B cell (primary cell): ENCODE measurements at places on chromosomes 2 and 18.

GRCh38 chr18:58997811-58998337, 133.2 kb downstream of the ZNF532 start:
- no peak for DNase-seq

GRCh38 chr2:109139002-109139401, 10.0 kb downstream of the SH3RF3 start:
- DNase-seq, result no peak

DNA sequence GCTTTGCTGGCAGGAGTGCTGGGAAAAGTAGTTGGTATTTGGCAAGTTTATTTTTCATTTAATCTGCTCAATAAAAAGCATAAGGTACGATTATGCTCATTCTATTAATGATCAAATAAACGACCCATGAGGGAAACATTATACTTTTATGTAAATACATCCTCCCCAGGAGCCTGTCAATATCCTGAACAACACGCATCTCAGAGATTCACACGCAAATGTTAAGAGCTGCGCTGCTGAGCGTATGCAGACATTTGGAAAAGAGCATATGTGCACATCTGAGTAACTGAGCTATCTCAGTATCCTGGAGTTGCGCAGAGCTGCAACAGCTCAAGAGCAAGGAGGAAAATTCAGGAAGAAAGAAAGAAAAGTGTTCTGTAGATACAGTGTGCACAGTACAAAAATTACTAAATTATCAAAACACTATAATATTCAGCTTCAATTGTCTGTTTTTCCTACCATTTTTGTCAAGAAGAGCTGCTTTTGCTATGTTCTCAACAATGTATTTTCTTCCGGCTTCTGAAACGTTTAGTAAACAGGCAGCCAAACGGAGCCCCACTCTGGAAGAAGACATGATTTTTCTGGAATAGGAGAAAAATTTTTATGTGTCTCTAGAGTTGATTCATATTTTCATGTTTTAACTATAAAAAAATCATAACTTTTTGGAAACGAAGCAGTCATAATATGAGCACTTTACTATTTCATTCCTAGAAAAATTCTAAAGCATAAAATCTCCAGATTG, 2.4 kb downstream of the FTCDNL1 start:
- no peak for DNase-seq

- DNase-seq, result no peak
These were observed 57.8 kb upstream of the TXNDC2 start for GRCh38 chr18:9827793-9828505.

DNA sequence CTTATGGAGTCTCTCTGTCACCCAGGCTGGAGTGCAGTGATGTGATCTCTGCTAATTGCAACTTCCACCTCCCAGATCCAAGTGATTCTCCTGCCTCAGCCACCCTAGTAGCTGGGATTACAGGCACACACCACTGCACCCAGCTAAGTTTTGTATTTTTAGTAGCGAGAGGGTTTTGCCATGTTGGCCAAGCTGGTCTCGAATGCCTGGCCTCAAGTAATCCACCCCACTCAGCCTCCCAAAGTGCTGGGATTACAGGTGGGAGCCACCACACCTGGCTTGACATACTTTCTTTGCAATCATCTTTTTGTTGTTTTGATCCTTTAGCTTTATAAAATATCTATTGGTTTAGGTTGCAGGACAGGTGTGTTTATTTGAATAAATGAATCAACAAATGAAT, 9.7 kb upstream of the KCNE4 start:
- DNase-seq, result no peak

- no peak for DNase-seq
These were observed 136.6 kb downstream of the RNF152 start for GRCh38 chr18:61756244-61756643.

- no peak for DNase-seq
These were observed 92.3 kb upstream of the GPR45 start for GRCh38 chr2:105149272-105149671.

- DNase-seq, result no peak
These were observed 107.1 kb downstream of the TWIST2 start for GRCh38 chr2:238954841-238955591.

DNA sequence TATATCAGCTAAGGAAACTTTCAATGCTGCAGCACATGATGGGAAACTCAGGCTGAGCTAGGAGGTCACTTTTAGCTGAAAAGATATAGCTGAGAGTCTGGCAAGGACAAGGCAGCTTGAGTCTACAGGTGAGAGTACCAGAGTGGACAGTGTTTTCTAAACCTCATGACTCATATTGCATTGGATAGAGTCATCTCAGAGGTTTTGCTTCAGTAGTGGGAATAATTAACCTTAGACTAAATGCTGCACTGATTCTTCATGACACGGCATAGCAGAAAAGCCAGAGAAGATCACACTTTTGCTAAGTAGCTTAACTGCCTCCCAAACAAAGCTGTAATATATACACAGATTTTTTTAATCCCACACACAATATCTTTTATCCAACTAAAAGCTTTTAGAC, 865.0 kb upstream of the CDH2 start:
- DNase-seq, result no peak

DNA sequence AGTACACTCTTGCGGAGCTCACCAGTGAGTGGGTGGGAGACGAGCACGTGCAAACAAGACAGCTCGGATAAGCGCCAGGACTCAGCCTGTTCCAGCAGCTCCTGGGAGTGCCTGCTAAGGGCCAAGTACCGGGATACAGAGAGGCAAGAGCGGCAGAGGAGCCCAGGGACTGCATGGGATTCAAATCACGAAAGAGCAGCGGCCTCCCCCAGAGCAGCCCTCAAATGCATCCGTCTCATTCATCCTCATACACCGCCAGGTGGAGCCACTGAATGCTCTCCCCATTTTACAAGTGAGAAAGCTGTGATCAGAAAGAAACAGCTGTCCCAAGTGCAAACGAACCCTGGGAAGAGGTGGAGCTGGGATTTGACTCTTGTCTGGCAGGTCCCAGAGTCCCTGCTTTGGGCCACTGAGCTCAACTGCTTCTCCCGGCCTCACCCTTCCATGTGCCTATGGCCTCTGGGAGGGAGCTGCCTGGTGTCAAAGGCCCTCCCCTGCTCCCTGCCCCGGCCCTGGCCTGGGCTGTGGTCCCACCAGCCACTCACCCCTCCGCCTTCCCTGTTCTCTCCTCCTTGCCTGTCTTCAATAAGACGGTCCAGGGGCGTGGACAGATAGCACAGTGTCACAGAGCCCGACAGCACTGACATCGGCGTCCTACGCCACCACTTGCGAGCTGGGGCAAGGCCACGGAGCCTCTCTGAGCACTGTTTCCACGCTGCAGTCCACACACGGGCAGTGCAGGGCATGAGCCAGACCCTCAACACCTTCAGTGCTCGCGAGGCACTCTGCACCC, 72.8 kb upstream of the TAF1B start:
- peak; percentile 48 for DNase-seq

GRCh38 chr2:12440731-12441130, 276.0 kb upstream of the TRIB2 start:
- no peak for DNase-seq

DNA sequence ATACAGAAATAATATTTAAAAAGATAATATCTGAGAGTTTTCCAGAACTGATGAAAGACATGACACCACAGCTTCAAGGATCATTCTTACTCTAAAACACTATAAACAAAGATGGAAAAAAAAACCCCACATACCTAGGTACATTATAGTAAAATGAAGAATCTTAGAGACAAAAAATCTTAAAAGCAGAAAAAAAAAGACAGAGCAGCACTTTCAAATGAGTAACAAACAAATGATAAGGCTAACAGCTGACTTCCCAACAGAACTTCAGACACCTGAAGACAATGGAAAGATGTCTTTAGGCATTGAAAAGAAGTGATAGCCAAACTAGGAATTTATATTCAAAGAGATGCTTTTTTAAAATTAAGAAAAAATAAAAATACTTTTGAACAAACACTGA, 21.2 kb upstream of the AFF3 start:
- DNase-seq, result no peak

DNA sequence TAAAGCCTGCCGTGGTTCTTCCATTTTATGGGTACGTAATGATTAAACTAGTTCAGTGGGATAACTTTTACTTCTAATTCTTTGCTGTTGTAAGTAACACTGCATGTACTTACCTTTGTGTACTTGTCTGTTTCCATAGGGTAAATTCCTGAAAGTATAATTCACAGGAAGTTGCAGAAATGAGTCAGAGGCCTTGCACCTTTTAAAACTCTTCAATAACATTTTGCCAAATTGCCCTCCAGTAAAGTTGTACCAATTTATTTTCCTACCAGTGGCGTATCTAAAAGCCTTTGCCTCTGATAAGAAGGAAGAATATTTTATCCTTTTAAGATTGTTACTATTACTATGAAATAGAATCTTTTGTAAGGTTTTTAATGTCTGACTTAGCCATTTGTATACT, 65.1 kb downstream of the CAB39 start:
- DNase-seq, result no peak

- DNase-seq, result no peak
These were observed 12.2 kb upstream of the ARL5A start for GRCh38 chr2:151840216-151841046.

DNA sequence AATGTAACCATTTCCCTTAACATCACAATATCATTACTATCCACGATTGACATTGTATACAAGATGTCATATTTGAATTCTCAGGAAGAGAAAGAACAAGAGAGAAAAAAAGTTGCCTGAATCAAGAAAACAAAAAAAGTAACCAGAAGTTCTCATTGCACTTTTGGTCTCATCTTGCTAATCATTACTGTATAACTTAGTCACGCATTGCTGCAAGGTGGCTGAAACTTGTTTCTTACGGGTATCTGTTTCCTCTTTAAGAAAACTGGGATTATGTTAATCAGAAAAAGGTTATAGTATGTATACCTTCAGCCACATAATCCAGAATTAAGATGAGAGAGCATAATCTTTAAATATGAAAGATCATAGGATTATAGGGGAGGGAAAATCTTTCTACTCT, 639.7 kb upstream of the SYT4 start:
- DNase-seq, result no peak

GRCh38 chr18:24270937-24271380, 126.7 kb downstream of the OSBPL1A start:
- DNase-seq, result no peak

- DNase-seq, result no peak
These were observed 322.2 kb upstream of the DDX18 start for GRCh38 chr2:117492209-117492851.

DNA sequence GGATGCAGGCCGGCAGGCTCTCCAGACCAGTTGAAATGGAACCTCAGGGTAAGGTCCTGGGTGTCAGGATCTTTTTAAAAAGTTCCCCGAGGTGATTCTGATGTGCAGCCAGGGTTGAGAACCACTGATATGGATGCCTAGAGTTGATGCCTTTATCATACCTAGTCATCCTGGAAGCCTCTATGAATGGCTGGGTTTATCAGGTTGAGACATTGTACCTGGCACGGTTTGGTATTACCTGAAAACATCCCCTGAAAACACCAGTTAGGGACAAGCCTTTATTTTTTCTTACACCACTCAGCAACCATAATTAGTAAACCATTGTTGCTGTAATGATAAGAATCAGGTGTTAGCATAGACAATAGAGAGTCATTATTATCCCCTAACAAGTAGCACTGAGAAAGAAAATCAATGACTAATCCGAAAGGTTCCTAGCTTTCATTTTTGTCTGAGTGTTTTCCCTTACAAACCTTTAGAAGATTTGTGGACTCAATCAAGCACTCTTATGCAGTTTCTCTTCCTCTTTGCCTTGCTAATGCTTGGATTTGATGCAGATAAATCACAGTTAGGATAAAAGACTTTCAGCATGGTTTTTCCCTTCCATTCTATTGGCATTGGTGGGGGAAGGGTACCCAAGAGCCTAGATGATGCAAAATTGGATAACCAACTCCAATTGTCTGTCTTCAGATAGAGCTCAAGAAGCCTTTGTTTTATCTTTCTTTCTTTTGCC, 116.5 kb upstream of the LYPD6 start:
- no peak for DNase-seq

- DNase-seq, result no peak
These were observed 301.1 kb downstream of the ERBB4 start for GRCh38 chr2:212237350-212238095.

DNA sequence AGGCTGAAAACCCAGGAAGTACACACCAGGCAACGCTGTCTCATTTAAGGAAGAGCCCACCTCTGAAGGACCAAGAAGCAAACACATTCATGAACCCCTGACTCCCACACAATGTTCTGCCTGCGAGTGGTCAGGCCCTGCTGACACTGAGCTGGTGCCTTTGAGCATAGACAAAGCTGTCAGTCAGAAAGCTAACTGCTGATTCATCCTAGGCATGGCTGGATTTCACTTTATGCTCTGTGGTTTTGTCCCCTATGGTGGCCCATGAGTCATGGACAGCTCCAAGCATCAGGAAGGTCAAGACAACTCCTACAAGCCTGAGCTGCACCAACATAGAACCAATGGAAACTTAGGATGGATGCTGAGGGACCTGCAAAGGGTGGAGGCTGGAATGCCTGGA, 78.9 kb downstream of the UXS1 start:
- no peak for DNase-seq

DNA sequence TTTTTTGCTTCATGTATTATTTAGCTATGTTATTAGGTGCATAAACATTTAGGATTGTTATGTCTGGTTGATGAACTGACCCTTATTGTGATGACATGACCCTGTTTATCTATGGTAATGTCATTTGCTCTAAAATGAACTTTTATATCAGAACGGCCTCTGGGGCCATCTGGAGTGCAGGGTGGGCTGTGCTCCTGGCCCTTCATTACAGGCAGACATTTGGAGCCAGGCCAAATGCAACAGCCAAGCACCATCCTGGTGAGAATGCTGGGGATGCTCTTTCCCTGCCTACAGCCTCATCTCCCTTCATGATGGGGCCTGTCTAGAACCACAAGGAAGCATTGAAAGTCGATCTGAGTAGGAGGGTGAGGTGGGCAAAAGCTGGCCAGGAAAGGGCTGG, 38.0 kb downstream of the HJURP start:
- DNase-seq, result no peak

DNA sequence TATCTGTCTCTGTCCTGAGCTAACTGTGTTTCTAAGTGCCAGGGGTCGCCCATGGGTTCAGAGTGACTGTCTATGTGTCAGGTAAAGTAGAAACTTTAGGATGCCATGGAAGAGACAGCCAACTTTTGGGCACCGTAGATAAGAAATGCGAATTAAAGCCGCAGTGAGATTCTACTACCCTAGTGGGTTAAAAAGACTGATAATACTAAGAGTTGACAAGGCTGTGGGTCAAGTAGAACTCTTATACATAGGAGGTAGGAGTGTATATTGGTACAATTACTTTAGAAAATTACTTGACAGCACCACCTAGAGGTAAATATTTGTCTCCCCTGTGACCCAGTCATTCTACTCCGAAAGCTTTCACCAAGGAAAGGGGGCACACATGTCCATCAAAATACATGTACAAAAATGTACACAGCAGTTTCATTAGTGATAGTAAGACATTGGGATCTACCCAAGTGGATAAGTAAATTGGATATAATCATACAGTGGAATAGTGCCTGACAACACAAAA, 371.3 kb downstream of the SLC4A3 start:
- no peak for DNase-seq
